Small intestine (tissue), 16 donors: ENCODE measurements at places on chromosomes 6 and 20.

GRCh38 chr6:87851674-87852299 lies 149.8 kb upstream of the AKIRIN2 start:
- DNase-seq = no peak

- DNase-seq = no peak
These were observed 714 bp upstream of the RTEL1 start for GRCh38 chr20:63657260-63657936.

DNA sequence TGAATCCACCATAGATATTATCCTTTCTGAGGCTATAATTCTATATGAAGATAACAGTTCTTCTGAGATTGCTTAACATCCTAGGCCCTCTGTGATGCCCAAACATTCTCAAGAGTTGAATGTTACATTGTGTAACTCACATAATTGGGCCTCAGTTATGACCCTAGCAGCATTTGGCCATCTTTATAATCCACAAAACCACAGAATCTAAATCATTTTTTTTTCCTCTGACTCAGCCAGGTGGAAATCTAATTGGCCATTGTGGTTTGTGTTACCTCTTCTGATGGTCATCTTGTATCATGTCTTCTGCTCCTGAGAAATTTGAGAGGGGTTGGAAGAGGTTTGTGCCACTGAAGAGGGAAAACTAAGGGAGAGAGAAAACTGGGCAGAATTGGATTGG lies 99.5 kb downstream of the LINC00237 start:
- DNase-seq = no peak

DNA sequence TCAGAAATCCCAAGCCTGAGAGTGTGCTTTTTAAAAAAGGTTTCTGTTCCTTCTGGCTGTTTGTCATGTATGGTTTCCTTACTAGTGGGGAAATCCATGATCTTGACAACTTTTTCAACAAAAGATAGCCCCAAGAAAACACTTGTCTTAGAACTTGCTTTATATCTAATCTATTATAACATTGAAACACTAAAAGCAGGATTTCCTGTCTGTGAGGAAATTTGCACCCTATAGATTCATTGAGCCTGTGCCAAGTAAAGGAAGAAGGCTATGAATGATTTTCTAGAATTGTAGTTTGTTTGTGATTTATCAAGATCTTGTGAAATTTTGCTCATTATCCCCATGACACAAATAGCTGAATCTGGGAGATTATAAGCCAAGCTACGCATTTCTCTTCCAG lies 238.6 kb upstream of the RIN2 start:
- DNase-seq = no peak

- DNase-seq = no peak
These were observed 56.9 kb downstream of the SYNJ2 start for GRCh38 chr6:158038291-158039177.

DNA sequence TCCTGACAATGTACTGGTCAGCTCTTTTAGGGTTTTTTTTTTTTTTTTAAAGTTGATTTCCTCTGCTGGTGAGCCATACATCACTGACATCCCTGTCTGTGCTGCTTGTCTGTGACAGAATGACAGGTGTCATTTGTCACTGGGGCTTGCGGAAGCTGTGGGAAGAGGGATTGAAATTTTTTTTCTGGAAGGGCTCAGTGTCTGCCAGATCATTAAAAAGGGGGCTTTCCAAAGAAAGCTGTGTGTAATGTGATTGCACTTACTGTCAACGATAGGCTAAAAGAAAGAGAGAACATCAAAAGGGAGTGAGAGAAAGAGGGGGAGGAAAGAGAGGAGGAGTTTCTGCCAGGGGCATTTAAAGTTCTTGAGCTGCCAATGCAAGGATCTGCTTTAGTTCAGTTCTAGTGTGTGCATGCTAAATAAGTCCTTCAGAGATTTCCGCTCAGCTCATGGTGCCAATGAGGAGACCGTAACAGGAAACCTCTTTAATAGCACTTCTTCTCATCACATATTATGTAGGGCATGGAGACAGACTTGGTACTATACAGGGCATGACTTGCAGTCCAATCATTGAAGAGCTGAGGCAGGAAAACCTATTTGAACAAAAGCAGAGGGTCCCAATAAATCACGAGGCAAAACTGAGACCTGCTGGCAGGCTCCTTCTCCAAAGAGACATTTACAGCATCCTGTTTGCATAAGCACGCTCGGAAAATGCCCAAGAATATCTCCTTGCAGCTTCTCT lies 177.2 kb downstream of the TSHZ2 start:
- no peak for DNase-seq

GRCh38 chr6:168601111-168601510 lies 160.1 kb downstream of the SMOC2 start:
- DNase-seq = no peak

GRCh38 chr20:20697325-20697845 lies 15.1 kb downstream of the RALGAPA2 start:
- peak; percentile 59 for DNase-seq

- peak; percentile 79 for DNase-seq
These were observed 6.6 kb downstream of the TRIM15 start for GRCh38 chr6:30169658-30170614.

DNA sequence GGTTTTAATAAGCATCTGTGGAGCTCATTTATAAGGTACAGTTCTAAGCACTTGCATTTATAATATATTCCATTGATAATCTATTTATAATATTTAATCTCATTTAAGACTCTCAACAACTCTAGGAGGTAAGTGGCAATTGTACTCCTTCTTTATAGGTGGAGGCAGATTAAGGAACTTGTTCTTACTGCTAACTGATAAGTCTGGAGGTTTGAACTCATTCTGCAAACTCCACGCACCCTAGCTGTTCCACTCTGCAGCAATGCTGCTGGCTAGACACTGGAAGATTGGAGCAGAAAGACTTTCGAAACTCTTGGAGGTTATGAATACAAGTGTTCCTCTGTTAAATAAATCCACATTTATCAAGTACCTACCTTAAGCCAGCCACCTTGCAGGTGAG lies 793 bp upstream of the HDAC2 start:
- DNase-seq = peak; percentile 22

DNA sequence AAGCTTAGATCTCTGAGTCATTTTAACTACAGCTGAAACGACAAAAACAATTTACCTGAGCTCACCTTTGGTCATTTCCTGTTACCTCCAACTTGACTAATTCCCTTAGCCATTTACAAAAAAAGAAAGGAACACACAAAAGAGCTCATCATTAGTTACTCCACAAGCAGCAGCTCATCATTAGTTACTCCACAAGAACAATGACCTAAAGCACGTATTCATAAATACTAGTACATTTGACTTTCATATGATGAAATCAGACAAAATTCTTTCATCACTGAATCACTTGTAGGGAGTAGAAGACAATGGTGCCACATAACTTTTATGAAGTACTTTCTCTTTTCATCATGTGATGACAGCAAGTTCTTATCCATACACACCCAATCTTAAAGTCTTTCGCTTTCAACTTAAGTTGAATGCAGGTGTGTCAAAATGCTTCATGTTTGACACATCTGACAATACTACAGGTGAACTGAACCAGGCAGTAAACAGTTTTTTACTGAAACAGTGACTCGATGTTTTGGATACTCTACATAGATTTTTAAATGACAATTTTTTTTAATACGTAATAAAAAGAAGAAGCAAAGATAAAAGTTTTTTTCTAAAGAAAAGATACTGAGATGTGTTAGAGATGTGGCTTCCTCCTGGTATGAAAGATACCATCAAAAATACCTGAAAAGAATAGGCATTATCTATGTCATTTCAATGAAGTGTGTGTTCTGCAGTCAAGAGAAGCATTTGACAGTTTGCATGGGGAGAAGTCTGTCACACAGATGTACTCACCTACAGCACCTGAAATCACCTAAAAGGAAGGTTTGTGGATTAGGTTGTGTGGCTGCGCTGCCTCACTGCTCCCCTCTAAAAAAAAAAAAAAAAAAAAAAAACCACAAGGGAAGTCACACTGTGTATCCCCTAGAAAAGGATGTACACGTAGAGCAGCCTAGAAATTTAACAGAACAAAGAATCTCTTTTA lies 109.1 kb downstream of the PRDM1 start:
- peak; percentile 9 for DNase-seq

DNA sequence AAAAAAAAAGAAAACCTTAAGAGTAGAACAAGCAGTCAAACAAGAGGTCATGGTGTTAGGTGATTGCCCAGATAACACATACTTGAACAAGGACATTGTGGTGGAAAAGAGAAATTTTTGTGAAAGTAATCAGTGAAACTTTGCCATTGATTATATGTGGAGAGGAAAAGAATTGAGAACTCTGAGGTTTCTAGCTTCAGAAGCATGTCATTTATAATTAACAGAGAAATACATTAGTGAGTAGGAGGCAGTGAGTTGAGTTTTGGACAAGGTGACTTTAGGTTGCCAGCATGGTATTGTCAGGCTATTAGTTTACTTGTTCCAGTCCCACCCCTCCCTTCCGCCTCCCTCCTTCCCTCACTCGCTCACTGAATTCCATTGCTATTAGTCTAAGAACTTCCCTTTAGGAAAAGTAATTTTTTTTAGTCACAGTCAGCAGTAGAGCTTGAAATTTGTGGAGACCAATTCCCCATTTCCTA lies 17.2 kb downstream of the TAB2 start:
- no peak for DNase-seq

- no peak for DNase-seq
These were observed 110.3 kb upstream of the CEP85L start for GRCh38 chr6:118761645-118762044.

- DNase-seq = no peak
These were observed 20.8 kb upstream of the NRSN1 start for GRCh38 chr6:24105191-24105590.

DNA sequence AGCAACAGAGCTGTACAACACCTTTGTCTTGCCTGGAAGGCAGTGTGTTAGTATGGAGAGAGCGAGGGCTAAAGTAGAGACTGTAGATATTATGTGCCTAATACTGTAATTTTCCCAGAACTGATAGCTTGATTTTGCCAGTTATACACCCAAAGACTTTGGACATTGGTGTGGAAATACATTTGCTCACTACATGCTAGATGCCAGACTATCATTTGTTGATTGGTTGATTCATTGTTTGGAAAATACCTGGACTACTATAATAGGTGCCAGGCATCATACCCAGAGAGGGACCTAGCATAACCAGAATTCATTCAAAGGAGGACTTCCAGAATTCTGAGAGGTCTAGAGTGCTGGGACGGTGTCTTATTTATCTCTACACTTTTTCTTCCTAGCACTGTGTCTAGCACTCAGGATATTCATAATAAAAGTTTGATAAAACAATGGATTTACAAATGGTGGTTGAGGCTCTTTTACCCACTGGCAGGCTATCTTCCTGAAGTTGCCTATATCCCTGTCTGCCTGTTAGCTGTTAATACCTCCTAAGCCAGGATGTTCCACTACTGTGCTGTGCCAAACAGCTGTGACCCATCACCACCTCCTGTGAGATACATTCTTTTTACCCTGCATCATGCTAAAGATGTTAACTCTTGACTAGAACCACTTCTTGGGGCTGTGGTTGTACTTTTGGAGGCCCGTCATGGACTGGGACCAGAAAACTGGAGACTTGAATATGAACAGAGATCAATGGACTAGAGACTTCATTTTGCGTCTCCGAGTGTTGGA lies 72.2 kb upstream of the FUCA2 start:
- DNase-seq = no peak

- peak; percentile 100 for DNase-seq
These were observed at the start of the genes KLC4 and MRPL2 for GRCh38 chr6:43059168-43060033. Gene KLC4, plus strand, starts transcription at chr6:43059631. Its CDS starts 1,705 bp downstream, at chr6:43061336. Gene MRPL2, minus strand, starts transcription at chr6:43059434. Its CDS starts 53 bp downstream, at chr6:43059381.

GRCh38 chr20:46893877-46894578 lies 615 bp upstream of the EYA2 start:
- no peak for DNase-seq

DNA sequence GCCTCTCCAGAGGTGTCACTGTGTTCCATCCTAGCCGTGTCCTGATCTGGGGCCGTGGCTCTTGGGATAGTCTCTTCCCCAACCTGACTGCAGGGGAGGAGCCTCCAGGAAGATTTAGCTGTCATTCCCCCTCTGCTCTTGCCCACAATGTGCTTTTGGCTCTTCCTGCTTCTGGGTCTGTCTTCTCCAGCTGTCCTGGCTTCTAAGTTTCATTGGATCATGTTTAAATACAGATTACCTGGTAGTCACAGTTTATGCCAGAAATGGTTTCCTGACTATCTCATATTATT lies 139.1 kb downstream of the ZDHHC14 start:
- no peak for DNase-seq

DNA sequence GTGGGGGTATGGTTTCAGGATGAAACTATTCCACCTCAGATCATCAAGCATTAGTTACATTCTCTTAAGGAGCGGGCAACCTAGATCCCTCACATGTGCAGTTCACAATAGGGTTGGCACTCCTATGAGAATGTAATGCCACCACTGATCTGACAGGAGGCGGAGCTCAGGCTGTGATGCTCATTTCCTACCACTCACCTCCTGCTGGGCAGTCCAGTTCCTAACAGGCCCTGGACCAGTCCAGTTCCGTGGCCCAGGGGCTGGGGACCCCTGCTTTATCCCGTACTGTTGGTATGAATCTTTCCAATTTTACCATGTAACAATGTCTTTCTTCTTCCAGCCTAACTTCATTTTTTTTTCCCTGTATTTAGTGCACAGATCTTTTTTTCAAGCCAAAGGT lies 94.9 kb downstream of the OGFRL1 start:
- no peak for DNase-seq

GRCh38 chr20:50415516-50416268 lies 94.5 kb upstream of the PTPN1 start:
- DNase-seq = peak; percentile 95

- DNase-seq = peak; percentile 69
These were observed 579.0 kb upstream of the BTBD3 start for GRCh38 chr20:11338496-11339306.

GRCh38 chr6:278494-278893 lies 13.8 kb upstream of the DUSP22 start:
- DNase-seq = no peak

- DNase-seq = no peak
These were observed 1.1 kb upstream of the FGD2 start for GRCh38 chr6:37004044-37004980.

DNA sequence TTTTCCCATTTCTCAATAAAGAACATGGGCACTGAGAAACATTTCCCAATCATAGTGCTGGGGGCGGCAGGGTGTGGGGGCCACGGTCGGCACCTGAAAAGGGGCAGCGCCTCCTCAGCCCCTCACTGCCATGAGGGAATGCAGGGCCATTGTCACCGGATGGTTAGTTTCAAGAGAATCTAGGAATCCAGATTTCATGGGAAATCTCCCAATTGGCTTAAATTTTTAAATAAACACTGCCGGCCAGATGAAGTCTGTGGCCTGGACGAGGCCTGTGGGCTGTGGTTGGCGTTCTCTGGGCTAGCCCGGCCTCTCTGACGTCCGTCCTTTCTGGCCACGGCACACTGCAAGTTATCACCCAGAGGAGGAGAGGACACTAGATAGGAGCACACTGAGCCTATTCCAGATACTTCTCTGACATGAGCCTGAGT lies 25.6 kb downstream of the MANBAL start:
- no peak for DNase-seq

DNA sequence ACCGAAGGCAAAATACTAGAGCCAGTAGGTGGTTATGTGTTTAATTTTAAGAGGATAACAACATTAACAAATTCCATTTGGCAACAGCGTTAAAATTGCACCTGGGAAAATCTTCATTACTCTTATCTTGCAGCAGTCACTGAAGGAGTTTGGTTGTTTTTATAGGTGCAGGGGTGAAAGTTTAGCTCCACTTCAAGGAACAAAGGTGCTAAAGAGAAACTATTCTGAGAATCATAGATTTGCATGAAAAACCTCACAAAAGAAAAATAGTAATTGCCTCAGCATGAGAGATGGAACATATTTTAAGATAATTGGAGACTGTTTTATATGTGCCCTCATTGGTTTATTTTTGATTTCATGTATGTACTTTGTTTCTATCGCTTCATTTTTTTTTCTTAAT lies 444.4 kb downstream of the UTRN start:
- no peak for DNase-seq
